ENCODE measurements at places on chromosomes 1 and 21.

- no peak for DNase-seq
Measured at GRCh38 chr1:217261636-217262035, 369.3 kb downstream of the GPATCH2 start.

- DNase-seq: peak; percentile 44
Measured at GRCh38 chr1:183022202-183023145, 746 bp upstream of the LAMC1 start.

GRCh38 chr21:45256912-45257672 lies 30.6 kb downstream of the POFUT2 start:
- DNase-seq: no peak

- DNase-seq: no peak
Measured at GRCh38 chr21:32445101-32445500, 32.6 kb downstream of the EVA1C start.

- DNase-seq: no peak
Measured at GRCh38 chr1:156579472-156579871, at the start of gene TTC24. TTC24 (plus strand) TSS chr1:156579723; CDS start chr1:156581365, 1,642 bp downstream.

- no peak for DNase-seq
Measured at GRCh38 chr1:109725510-109725909, 13.5 kb downstream of the GSTM5 start.

DNA sequence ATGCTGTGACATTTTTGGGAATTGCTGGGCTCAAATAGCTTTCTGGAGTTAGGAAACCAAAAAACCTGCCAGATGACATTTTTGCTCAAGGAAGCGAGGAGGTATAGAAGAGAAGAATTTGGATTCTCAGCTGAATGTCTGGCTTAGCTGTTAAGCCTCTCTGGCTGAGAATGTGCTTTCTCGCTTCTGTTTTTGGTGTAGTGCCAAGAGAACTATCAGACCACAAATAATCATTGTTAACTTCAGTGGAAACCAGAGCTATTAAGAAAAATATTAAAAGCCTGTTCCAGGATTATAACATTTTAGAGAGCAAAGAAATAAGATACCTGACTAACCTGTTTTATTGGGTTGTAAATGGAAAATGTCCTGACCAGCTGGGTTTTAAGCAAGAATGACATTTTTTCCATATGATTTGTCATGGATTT lies 39.5 kb upstream of the DIPK1A start:
- DNase-seq: peak; percentile 35

- DNase-seq: no peak
Measured at GRCh38 chr1:12436817-12437599, 181.0 kb downstream of the DHRS3 start.

- no peak for DNase-seq
Measured at GRCh38 chr1:199123615-199124014, 484.8 kb downstream of the PTPRC start.

GRCh38 chr1:153404768-153405167 lies 11.6 kb upstream of the S100A7A start:
- DNase-seq: peak; percentile 86
